ENCODE measurements at places on chromosomes 5 and 9.

DNA sequence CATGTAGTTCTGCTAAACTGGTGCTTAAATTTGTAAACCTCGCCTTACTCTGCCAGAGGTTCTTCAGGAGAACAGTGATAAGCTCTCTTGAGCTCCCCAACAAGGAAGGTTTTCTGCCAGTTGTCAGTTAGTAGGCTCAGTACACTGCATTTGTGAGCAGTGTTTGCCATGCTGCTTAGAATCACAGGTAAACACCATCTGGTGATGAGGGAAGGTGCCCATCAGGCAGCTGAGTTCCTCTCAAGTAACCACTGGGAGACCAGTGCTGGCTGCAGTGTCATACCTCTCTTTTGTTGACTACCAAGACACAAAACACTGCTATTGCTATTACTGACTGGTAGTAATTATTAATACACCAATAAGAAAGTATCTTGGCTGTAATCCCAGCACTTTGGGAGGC, 186.2 kb upstream of the OTULINL start:
- H3K27ac ChIP-seq: no peak overlapping the region
- H3K4me1 ChIP-seq: no peaks in the 10 kb centered on the region
- DNase-seq: no peak
- H3K27me3 ChIP-seq: peaks cover 3% of the 10 kb centered on the region
- no peak overlapping the region for H3K4me3 ChIP-seq

DNA sequence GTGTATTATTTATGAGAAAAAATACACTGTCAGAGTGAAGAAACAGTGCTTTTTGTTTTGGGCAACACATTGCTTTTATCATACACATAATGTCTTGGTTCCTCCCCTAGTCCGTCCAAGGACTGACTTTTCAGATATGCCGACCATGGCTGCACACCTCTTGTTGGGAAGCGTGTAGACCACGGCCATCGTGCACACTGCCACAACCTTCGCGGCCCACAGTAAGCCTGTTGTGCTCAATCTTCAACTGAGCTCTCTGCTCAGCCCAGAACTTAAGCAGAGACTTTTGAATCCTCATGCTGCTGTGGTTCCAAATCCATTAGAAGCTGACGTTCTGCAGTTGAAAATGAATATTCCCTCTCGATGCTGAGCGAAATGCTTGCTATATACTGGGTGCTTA, 157.6 kb upstream of the IRX2 start:
- H3K4me1 ChIP-seq: no peaks in the 10 kb centered on the region
- no peak overlapping the region for H3K27ac ChIP-seq
- H3K36me3 ChIP-seq: no peaks in the 10 kb centered on the region
- no peak overlapping the region for H3K4me3 ChIP-seq
- no peaks in the 10 kb centered on the region for H3K27me3 ChIP-seq
- DNase-seq: no peak

GRCh38 chr5:179122411-179123108, 62.4 kb downstream of the ZNF354C start:
- H3K4me1 ChIP-seq: no peaks in the 10 kb centered on the region
- no peaks in the 10 kb centered on the region for H3K36me3 ChIP-seq
- H3K4me3 ChIP-seq: no peak overlapping the region
- DNase-seq: no peak
- no peaks in the 10 kb centered on the region for H3K27me3 ChIP-seq

- H3K4me1 ChIP-seq: peaks cover 70% of the 10 kb centered on the region
- peaks cover 34% of the 10 kb centered on the region for H3K36me3 ChIP-seq
- peak overlapping the region; percentile 85 for H3K4me3 ChIP-seq
- DNase-seq: no peak
- H3K27ac ChIP-seq: peak overlapping the region; percentile 97
These were observed 681 bp upstream of the ETF1 start for GRCh38 chr5:138543730-138544104.

DNA sequence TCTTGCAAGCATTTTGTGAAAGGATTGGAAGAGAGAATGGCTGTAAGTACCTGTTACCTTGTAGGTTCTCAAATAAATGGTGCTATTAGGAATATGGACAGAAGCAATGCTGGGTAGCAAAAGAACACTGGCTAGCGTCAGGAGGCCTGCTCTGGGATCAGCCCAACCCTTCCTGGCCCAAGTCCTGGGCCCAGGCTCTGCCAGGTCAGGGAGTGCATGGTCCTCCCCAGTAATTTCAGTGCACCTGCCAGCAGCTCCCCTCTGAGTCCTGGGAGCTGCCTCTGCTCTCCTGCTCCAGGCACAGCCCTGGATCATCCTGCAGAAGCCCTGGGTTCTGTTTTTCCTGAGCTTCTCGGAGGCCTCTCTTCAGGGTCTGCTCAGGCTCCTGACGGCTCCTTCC, 89.5 kb upstream of the ARAP3 start:
- no peaks in the 10 kb centered on the region for H3K4me1 ChIP-seq
- no peaks in the 10 kb centered on the region for H3K36me3 ChIP-seq
- DNase-seq: no peak
- H3K4me3 ChIP-seq: no peak overlapping the region

- H3K36me3 ChIP-seq: no peaks in the 10 kb centered on the region
- peaks cover 68% of the 10 kb centered on the region for H3K4me1 ChIP-seq
- H3K27ac ChIP-seq: peak overlapping the region; percentile 64
These were observed 26.0 kb downstream of the BICD2 start for GRCh38 chr9:92738661-92739081.

GRCh38 chr9:115442054-115442453, 324.1 kb upstream of the TNC start:
- no peak overlapping the region for H3K4me3 ChIP-seq
- H3K27me3 ChIP-seq: peaks cover 7% of the 10 kb centered on the region
- H3K27ac ChIP-seq: no peak overlapping the region

- no peaks in the 10 kb centered on the region for H3K27me3 ChIP-seq
- H3K36me3 ChIP-seq: no peaks in the 10 kb centered on the region
- no peak overlapping the region for H3K27ac ChIP-seq
- DNase-seq: no peak
- no peak overlapping the region for H3K4me3 ChIP-seq
These were observed 18.3 kb downstream of the RANBP17 start for GRCh38 chr5:170880084-170880483.

DNA sequence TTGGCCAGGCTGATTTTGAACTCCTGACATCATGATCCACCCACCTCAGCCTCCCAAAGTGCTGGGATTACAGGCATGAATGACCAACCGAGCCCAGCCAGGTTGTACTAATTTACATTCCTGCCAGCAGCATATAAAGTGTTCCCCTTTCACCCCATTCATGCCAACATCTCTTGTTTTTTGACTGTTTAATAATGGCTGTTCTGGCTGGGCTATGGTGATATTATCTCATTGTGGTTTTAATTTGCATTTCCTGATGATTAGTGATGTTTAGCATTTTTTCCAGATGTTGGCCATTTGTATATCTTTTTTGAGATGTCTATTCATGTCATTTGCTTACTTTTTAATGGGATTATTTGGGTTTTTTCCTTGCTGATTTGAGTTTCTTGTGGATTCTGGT, 87.3 kb downstream of the INVS start:
- no peak overlapping the region for H3K4me3 ChIP-seq
- H3K27me3 ChIP-seq: no peaks in the 10 kb centered on the region
- no peaks in the 10 kb centered on the region for H3K36me3 ChIP-seq
- H3K27ac ChIP-seq: no peak overlapping the region
- no peak for DNase-seq

All from effector memory CD8-positive, alpha-beta T cell (primary cell).